ENCODE measurements at places on chromosomes 13 and 19.

DNA sequence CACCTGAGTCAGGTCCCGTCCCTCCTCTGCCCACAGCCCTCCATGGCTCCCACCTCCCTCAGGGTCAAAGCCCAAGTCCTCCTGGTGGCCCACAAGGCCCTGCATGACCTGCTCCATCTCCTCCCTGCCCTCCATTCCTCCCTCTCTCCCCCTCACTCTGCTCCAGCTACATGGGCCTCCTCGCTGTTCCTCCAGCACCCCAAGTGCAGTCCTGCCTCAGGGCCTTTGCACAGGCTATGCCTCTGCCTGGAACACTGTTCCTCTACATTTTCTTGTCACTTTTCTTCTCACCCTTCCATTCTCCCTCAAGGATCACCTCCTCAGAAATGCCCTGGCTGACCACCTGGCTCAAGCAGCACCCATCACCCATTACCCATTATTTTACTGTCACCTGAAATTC is 41.5 kb downstream of the PTPRS start:
- no peak for DNase-seq

DNA sequence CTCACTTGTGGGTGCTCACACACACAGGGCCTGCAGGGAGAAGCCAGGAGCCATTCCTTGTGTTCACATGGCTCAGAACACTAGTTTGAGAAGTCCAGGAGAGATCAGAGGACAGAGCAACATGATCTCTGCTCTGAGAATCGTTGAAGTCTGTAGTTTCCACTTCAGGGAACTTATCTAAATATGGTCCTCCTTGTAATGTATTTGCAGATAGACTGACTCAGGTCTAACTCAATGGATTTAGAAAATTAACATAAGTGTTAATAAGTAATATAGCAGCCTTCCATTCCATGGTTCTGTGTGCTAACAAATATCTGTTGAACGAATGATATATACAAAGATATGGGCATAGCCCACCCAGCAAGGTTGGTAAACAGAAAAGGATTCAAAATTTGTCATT is 119.8 kb upstream of the STARD13 start:
- no peak for DNase-seq

- no peak for DNase-seq
Measured at GRCh38 chr13:75579529-75579928, 29.9 kb downstream of the UCHL3 start.

GRCh38 chr13:94829837-94830365 is 117.6 kb upstream of the SOX21 start:
- DNase-seq = no peak

GRCh38 chr13:51475727-51476501 is 23.1 kb upstream of the INTS6 start:
- no peak for DNase-seq

DNA sequence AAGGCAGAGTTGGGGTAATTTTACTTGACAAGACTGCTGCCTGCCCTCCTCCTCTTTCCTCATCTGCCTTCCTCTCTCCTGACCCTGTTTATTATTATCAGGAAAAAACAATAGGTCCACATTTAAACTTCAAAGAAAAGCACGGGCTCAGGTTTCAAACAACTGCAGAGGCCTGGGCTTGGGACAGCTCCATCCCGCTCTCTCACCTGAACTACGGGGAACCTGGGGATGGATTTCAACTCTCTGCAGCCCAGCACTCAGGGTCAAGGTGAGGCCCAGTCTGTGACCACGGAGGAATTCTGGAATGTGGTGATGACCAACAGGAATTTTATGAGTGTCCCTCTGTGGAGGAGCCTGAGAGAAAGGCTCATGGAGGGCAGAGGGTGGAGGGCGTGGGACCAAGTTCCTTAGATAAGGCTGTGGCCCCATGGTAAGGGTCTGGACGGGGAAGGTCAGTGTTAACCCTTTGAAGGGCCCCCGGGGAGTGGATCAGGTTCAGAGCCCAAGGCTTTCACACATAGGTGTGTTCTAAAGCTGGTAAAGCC is 220.8 kb upstream of the MAB21L1 start:
- no peak for DNase-seq

GRCh38 chr19:42068756-42069571 is 1.0 kb downstream of the GRIK5 start:
- no peak for DNase-seq

DNA sequence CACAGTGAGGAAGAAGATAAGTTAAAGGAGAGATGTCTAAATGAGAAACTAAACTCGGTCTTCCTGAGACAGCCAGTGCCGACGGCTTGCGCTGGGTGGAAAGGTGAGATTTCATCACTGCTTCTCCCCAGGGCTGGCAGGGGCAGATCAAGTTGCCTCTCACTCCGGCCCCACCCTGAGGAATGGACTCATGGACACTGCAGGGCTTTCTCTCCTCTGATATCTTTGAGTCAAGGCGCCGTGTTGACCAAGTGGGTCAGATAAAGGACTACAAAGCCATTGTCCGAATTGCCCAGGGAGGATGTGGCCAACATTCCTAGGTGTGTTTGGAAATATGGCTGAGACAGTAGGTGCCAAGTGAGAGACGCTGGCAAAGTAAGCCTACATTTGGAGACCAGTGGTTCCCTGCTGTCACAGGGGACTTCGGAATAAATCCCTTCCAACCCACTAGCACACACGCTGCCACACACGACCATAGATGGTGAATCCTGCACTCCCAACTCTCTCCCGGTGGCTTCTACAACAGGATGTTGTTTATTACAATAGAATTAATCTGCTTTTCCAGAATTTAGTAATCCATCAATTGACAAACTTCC is 156.5 kb upstream of the TSC22D1 start:
- no peak for DNase-seq

DNA sequence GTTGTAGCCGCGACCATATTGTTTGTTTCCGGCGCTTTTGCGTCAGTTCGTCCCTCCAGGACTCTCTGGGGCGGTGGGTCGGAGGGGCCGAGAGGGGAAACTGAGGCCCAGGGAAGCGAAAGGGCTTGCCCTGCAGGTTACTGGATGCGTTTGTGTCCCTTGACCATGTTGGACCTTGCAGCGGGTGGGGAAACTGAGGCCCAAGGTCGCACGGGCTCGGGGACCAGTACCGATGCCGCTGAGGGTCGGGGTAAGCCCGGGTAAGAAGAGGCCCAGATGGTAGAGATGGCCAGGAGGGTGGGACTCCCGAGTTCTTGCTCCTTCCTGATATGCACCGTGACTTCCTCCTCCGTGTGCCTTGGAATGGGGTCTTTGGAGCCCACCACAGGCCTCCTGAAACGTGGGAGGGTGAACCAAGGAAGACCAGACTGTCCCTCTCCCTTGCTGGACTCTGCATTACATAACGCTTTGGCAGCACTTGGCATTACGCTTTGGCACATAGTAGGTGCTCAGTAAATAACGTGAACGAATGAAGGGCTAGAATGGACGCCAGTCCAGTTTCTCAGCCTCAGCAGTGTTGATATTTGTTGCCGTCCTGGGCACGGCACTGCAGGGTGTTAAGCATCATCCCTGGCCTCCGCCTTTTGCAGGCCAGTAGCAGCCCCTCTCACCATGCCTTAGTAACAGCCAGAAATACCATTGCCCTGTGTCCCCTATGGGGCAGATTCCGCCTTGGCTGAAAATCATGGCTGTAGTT is 743 bp downstream of the CHAF1A start:
- no peak for DNase-seq

- no peak for DNase-seq
Measured at GRCh38 chr19:2244125-2244411, 5.1 kb upstream of the AMH start.

GRCh38 chr13:33134213-33134612 is 118.0 kb downstream of the KL start:
- DNase-seq = no peak

DNA sequence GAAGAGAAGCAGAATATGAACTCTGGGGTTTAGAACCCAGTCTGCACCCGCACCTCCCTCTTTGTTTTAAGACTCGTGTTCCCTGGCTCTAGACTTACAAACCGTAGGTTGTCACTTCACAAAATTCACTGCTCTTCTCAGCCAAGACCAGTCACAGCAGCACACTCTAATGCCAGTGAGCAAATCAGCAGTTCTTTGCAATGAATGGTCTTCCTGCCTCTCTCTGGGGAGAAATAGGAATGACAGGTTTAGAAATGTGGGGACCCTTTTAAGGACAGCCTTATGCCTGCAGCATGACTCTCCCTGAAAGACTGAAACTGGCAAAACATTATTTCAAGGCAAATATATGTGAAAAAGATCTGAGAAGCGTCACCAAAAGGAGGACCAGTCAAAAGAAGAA is 156.9 kb downstream of the KCTD15 start:
- DNase-seq = no peak

DNA sequence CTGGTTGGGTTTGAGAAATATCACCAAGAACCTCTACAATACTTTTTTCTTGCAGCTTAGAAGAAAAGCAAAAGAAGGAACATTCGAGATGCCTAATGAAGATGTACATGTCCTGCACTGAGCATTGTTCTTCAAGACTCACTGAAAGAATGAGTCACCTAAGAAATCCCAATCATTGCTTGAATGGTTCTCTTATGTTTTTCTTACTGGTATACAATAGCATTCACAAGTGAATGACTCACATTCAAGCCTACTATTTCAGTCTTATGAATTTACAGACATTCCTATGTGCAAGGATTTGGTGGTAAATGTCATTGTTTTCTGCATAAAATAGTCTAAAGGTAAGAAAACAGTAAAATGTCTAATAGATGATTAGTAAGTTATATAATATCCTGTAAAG is 594.6 kb downstream of the PCDH9 start:
- DNase-seq = no peak

GRCh38 chr19:7648265-7649014 is 11.5 kb downstream of the STXBP2 start:
- no peak for DNase-seq

DNA sequence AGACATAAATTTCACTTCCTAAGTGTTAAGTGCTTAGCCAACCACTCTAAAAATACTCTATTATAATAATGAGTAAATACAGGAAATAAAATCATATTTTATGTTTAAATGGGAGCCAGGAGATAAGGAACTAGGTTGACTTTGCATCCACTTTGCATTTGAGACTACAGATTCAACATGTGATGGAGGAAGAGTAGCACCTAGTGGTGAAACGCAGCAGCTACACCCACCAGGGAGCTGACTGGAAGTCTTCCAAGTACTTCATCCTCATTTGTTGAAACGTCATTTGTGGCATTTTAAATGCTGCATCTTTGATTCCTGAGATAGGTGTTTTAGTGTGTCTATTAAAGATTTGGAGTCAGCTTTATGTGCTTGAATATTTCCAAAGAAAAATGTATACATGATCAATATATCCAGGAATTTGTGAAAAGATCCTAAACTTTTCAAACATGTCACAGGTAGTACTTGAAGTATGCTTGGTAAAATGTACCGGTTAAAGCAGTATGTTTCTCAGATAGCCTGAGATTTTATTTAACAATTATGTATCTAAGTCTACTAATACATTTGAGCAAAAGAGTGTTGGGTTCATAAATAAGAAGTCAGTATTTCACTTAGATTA is 17.4 kb upstream of the KCTD12 start:
- peak; percentile 43 for DNase-seq

GRCh38 chr13:111912453-111912866 is 154.5 kb upstream of the SOX1 start:
- no peak for DNase-seq

DNA sequence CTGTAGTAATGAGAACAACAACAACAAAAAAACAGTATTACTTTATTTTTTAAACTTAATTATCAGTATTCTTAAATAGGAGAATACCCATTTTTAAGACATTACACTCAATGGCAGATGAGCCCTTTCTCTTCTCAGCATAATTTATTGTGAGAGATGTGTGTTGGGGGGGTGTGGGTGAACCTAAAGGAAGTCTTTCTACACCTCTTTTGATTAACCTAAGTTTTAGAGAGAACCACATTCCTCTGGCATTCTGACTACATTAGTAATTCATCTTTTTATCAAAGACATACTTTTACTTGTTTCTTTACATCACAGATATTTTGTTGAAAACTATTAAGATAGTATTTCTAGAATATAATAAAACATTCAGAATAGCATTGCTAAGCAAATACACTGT is 890.9 kb downstream of the PCDH9 start:
- no peak for DNase-seq

- no peak for DNase-seq
Measured at GRCh38 chr13:99973163-99973807, 1.7 kb upstream of the ZIC5 start.

DNA sequence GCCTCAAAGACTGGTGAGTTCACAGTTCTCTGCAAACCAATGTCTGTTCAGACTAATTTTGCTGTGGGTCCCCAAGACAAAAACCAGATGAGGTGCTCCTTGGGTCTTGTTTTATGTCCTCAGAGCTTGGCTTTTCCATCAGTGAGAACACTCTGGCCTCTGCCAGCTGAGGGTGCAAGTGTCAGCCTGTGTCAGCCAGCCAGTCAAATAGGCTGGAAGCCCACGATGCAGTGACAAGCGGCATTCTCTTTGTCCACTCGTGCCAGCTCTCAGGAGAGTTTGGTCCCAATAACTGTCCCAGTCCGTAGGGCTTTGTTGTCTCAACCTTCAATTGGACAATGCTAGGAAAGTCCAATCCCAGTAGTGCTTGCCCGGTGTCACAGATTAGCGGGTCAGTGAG is 9.4 kb upstream of the AKT2 start:
- DNase-seq = no peak

DNA sequence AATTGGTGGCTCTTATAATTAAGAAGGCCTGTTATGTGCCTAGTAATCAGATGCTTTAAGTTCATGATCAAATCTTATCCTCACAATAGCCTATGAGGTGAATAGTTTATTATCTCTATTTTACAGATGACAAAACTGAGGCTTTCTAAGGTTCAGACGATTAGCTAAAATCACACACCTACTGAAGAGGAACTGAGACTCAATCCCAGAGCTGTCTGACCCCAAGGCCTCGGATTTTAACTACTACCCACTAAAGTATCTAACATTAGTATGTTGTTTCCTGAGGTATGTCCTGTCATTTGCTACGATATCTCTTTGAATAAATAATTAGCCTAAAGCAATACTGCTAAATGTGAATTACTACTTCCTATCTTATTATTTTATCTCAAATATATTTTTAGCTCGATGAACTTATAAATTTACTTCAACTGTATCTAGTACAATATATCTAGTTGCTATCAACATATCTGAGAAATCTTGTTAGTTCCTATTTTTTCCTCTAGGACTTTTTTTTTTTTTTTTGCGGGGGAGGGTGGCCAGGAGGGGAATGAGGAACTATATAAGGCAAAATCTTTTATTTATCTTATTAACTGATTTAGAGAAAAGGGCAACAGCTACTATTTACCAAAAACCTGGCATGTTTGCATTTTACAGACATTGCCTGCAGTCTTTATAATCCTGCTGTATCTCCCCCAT is 118.5 kb downstream of the ABCC4 start:
- no peak for DNase-seq

Data from stimulated activated CD8-positive, alpha-beta memory T cell treated with anti-CD3 and anti-CD28 coated beads, Interleukin-2, amount 100 ng/mL, for 1 hour (primary cell).